ENCODE measurements at places on chromosomes 11 and 22.

DNA sequence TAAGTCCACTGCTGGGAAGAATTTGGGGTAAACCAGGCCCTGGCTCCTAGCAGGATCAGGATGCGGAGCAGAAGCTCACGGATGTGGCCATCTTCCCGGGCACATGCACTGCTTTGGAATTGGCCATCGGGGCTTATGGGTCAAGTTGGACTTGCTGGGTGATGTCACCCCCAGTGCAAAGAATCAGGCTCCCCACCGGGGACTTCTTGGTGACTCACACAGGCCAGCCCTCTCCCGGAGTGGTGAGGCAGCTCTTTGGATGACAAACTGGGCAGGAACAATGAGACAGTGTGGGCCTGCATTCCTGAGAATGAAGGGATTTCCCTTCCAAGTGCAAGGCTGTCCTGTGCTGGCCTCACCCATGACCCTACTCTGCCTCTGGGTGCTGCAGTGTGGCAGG is 128.8 kb upstream of the ANO1 start:
- no peak for DNase-seq

- DNase-seq = no peak
Measured at GRCh38 chr11:72578566-72578965, 95.7 kb downstream of the PDE2A start.

- DNase-seq = peak; percentile 5
Measured at GRCh38 chr11:57248780-57249383, 11.8 kb upstream of the APLNR start.

DNA sequence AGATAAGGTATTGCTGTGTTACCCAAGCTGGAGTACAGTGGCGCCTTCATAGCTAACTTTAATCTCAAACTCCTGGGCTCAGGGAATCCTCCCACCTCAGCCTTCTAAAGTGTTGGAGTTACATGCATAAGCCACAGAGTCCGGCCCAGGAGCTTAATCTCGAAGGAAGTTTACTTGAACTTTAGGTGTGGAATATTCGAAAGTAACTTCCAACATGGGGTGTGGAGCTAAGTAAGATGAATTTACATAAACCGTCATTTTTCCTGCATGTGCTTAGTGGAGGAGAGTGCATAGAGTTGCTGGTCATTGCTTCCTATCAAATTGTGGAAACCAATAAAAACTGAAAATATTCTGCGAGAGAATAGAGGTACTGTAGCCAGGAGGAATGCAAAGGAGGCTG is 1.5 kb downstream of the ATG13 start:
- no peak for DNase-seq

- no peak for DNase-seq
Measured at GRCh38 chr11:64590763-64591221, at the start of gene SLC22A12. TSS of gene SLC22A12 (plus strand) at chr11:64591220. CDS start at chr11:64591557, 337 bp downstream.

GRCh38 chr11:85783758-85784157 is 27.2 kb downstream of the SYTL2 start:
- DNase-seq = peak; percentile 64

GRCh38 chr22:45863981-45864751 is 112.8 kb downstream of the WNT7B start:
- DNase-seq = peak; percentile 11

- no peak for DNase-seq
Measured at GRCh38 chr22:16954060-16954403, 54.0 kb downstream of the GAB4 start.

DNA sequence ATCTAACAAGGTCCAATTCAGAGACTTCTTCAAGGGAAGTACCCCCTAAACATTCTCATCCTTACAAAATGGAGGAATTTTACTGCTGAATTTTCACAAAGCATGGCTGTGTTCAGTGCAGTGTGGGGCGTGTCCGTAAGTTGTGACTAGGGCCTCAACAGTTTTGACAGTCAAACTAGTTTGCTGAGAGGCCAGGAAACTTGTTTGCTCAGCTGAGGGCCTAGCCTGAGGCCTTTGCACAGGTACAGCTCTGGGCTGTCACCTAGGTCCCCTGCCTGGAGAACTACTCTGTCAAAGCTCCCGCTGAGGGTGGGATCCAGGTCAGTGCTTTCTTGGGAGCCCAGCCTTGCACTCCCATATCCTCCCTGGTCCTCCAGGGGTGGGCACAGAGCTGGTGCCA is 27.9 kb downstream of the TCP11L1 start:
- DNase-seq = no peak

DNA sequence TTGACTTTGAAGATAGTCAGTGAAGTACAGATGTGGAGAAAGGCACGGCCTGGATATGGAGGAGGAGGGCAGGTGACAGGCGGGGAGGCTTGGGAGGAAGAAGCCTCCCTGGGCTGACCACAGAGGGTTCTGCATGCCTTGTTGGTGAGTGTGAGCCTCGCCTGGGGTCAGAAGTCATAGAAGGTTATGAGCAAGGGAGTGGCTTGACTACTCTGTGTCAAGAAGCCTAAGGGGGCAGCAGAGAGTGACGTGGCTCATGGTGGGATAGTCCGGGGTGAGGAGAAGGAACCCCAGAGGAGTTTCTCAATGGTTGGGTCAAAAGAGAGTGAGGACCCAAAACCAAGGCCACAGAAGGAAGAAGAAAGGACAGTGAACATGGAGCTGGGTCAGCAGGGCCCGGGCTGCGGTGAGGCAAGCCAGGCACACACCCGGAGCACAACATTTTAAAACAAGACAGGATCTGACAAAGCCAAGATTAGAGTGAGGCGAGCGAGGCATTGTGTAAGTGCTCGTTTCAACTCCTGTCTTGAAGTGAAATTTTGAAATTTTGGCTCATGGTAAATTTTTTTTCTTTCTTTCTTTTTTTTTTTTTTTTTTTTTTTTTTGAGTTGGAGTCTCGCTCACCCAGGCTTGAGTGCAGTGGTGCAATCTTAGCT is 31.9 kb downstream of the PDGFB start:
- no peak for DNase-seq

- no peak for DNase-seq
Measured at GRCh38 chr11:77568916-77569675, 20.7 kb upstream of the AQP11 start.

GRCh38 chr11:14273895-14274294 is 85.1 kb downstream of the RRAS2 start:
- no peak for DNase-seq

- no peak for DNase-seq
Measured at GRCh38 chr22:20750461-20751184, 23.3 kb upstream of the SERPIND1 start.

GRCh38 chr22:35113341-35113740 is 47.4 kb downstream of the ISX start:
- DNase-seq = no peak

GRCh38 chr22:23067023-23067650 is 3.2 kb upstream of the GNAZ start:
- no peak for DNase-seq

- DNase-seq = no peak
Measured at GRCh38 chr11:123054301-123055065, 7.5 kb downstream of the HSPA8 start.

- no peak for DNase-seq
Measured at GRCh38 chr11:27482793-27483192, 10.2 kb upstream of the LGR4 start.

DNA sequence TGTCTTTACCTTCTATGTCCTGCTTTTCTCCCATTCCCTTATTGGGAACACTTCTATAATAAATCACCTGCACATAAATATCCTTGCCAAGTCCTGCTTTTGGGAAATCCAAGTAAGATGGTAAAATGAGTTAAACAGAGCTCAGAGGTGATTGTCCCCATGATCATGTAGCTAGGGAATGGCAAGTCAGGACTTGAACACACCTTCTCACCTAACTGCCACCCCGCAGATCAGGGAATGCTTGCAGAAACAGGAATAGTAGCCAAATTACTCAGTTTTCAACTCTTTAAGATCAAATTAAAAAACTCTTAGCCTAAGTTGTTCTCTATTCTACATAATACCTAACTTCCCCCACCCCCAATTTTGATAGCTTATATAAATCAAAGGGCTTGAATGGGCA is 16.0 kb downstream of the OOSP3 start:
- DNase-seq = no peak

DNA sequence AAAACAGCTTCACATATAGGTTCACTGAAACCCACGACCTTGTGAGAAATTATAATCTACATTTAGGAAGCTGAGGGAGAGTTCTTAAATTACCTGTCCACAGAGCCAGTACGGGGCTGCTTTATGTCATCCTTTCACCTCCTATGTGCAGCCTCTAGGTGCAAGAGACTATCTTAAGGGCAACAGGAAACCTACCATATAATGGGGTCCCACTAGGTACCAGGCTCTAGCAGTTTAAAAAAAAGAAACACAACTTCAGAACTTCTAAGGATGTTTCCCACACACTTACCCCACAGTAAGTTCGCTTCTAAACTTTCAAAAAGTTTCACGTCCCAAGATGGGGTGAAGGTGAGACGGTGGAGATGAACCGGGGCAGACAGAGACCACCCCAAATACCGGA is 573 bp downstream of the STK33 start:
- no peak for DNase-seq

GRCh38 chr11:95398437-95399112 is 167.6 kb upstream of the SESN3 start:
- DNase-seq = no peak

- no peak for DNase-seq
Measured at GRCh38 chr11:106728859-106729258, 289.4 kb downstream of the GUCY1A2 start.

DNA sequence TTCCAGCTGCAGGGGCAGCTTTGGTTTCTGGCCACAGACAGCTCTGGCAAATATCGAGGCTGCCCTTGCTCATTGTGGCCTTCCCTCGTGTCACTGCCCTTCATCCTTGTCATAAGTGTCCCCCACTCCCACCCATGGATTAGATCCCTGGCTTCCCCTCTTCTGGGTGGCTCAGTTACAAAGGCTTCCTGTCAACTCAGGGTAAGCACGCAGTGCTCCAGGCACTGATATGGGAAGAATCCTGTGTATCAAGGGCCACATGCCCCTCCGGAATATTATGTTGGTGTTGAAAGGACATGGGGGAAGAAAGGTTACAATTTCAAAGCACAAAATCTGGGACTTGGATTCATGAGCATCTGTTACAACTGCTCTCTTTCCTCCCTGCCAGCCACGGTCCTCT is 128.1 kb downstream of the DBX1 start:
- no peak for DNase-seq

GRCh38 chr11:23959462-23959861 is 537.4 kb upstream of the LUZP2 start:
- DNase-seq = no peak

DNA sequence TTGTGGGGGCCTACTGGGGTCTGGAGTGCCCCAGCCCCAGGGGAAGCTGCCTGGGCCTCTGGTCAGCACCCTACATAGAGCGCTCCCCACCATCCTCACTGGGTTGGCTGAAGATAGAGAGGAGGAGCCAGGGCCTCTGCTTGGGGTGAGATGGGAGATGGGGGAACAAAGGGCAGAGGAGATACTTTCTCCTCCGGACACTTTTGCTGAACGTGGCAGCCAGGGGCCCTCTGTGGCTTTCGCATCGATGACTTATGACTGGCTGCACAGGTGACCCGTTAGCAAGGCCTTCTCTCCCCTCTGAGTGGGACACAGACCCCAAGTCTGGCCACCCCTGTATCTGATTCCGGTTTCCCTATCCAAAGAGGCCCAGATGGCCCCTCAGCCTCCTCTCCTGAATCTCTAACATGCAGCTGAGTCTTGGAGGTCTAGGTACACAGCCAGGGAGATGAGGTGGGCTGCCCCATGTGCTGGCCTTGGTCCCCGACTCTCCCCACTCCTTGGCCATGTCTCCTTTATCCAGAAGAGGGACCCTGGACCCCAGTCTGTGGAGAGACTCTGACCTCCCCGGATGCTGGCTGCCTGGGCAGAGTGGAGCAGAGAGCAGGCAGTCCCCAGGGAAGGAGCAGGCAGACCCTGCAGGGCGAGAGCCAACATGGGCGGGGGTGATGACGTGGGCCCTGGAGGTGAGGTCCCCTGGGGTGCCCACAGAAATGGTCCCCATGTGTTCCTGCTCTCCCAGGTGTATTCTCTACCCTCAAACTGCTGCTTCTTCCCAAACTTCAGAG is 59.3 kb upstream of the NECTIN1 start:
- no peak for DNase-seq

DNA sequence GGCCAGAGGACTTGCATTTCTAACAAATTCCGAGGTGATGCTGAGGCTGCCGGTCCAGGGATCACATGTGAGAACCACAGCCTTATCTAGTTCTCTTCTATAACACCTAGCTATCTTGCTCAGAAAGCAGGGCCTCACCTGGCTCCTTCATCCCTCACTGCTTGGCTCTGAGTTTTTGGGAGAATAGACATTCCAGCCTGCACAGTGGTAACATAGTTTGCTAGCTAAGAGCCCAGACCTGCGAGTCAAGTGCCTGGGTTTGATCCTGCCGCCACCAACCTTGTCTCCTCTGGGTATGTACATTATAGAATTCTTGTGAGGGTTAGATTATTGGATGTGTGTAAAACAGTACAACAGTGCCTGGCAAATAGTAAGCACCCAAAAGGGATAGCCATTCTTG is 13.5 kb upstream of the POU2AF1 start:
- DNase-seq = no peak

DNA sequence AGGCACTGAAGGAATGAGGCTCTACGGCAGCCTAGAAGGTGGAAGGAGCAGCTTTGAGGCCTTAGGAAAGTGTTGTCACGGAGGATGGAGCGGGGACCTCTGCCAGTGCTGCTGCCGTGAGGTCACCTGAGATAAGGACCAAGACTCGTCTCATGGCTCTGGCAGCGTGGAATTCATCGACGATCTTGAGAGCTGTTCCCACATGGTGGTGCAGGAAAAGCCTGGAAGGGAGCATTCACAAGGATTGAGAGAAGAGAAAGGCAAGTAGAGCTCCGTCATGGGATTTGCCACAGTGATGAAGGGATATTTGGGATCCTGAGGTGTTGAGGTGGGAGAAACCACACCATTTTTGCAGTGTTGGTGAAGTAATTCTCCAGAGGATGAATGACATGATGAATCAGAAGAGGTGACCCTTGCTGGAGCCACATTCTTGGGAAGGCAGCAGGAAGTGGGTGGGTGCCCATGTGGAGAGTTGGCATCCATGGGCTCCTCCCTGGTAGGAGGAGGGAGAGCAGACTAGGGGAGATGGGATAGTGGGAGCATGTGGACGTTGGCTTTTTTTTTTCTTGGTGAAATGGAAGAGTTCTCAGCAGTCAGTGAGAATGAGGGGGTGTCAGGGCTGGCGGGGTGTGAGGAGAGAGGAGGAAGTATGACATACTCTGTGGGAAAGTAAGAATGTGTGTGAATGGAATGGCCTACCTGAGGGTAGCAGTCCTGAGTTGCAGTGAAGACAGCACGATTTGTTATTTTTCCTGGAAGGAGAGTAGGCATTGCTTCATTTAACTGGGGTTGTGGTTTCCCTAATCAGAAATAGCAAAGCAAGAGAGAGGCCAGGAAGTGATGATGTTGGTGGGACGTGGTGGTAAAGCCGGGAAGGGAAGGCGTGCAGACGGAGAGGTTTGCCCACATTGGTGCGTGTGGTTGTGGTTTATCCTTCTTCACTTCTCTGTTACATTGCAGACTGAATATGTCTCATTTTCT is 11.1 kb downstream of the PPP6R3 start:
- no peak for DNase-seq

DNA sequence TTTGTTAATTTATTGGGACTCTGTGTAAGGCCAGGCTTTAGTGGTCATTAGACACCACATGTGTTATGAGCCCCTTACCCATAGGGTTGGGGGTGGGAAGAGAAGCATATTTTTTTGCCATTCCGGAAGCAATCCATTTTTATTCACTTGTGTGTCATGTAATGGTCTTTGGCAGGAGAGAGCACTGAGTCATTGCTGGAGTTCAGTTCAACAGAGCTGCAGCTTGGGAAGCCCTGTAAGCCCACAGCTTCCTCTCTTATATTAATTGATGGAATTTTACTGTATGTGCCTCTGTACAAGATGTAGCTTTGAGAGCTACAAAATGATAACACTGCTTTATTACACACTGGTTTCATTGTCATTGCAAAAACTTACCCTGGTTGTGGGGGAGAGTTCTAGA is 177.3 kb upstream of the SORL1-AS1 start:
- DNase-seq = no peak
